ENCODE measurements at places on chromosomes 5 and 9. TPM values are rescaled to one million over a fixed set of nuclear protein-coding genes. Genes with fewer than 3 reads are reported as not detected.

DNA sequence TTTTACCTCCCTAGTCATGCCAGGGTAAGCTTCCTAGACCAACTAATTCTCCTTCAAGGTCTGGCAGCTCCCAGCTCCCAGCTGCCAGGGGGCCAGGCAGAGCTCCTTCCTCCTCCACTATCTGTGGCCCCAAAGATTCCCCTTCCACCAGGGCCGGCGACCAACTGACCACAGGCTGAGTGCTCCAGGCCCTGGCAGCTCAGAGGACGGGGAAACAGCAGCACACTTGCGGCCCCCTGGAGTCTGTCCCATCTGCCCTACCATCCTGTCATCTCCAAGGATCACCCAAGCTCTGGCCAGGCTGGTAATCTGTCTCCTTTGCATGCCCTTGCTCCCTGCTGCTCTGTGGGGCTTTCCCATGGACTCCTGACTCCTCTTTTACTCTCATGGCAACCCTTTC is 31.2 kb upstream of the BASP1 start:
- H3K27ac ChIP-seq: no peak overlapping the region
- no peak for DNase-seq
- H3K36me3 ChIP-seq: no peaks in the 10 kb centered on the region
- H3K27me3 ChIP-seq: no peaks in the 10 kb centered on the region

DNA sequence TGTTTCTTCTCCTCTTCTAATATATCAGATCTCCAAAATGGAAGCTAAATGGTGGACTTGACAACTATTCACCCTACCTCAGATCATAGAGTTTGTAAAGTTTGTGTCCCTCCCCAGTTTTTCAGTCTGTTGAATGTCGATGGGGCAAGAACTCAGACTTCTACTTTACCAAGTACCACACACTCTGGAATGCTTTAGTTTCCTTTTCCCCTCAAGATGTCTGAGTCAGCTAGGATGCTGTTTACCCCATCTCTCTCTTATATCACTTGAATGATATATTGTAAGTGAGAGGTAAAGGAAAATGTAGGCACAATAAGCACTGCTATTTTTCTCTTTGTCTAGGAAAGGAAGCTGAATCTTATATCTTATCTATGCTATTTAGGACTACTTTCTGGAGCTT is 25.9 kb upstream of the TAL2 start:
- no peaks in the 10 kb centered on the region for H3K27me3 ChIP-seq
- no peak for DNase-seq
- no peaks in the 10 kb centered on the region for H3K4me1 ChIP-seq
- H3K4me3 ChIP-seq: no peak overlapping the region

- no peak overlapping the region for H3K27ac ChIP-seq
- H3K4me1 ChIP-seq: peaks cover 4% of the 10 kb centered on the region
- H3K36me3 ChIP-seq: no peaks in the 10 kb centered on the region
- peak; percentile 14 for DNase-seq
Measured at GRCh38 chr5:180198208-180198607, 10.8 kb downstream of the RASGEF1C start.

DNA sequence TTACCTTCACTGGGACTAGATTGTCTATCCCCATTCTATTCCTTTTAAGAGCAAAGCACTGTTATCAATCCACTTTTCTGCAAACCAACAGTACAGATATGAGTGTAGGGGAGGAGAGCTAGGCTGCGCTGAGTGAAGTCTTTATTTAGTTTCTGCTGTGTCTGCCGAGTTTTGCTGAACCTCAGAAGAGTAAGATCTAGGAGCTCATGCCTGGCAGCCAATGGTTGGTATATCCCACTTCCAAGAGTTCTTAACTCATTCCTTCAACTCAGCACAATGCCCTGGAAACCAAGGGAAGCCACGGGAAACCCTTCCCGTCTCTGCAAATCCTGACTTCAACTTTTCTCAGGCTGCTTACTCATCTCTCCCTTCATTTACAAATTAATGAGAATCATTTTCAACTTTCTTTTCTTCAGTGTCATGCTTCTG is 58.0 kb upstream of the JAK2 start:
- no peak overlapping the region for H3K27ac ChIP-seq
- H3K4me3 ChIP-seq: no peak overlapping the region
- H3K4me1 ChIP-seq: peaks cover 6% of the 10 kb centered on the region
- H3K27me3 ChIP-seq: no peaks in the 10 kb centered on the region

- no peaks in the 10 kb centered on the region for H3K36me3 ChIP-seq
- peaks cover 9% of the 10 kb centered on the region for H3K4me1 ChIP-seq
- H3K27ac ChIP-seq: no peak overlapping the region
- H3K4me3 ChIP-seq: no peak overlapping the region
- H3K27me3 ChIP-seq: no peaks in the 10 kb centered on the region
Measured at GRCh38 chr9:22114956-22115355, 105.9 kb upstream of the CDKN2B start.

DNA sequence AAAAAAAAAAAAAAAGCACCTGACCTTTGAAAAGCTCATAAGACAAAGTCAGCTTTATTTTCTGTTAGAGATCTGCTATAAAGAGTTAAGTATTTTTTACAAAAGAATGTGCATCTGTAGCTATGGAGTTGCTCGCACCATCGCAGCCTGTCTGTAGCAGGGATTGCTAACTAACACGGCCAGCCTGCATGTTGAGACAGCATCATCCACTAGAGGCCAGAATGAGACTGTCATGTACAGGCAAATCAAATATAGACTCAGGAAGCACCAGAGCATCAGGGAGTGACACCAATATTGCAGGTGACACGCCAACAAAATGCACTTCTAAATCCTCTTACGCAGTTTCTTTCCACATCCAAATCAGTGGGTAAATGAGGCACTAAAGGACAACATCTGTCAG is 136.3 kb upstream of the RASEF start:
- no peaks in the 10 kb centered on the region for H3K4me1 ChIP-seq
- no peak overlapping the region for H3K4me3 ChIP-seq
- DNase-seq: no peak
- H3K27me3 ChIP-seq: no peaks in the 10 kb centered on the region
- no peaks in the 10 kb centered on the region for H3K36me3 ChIP-seq

DNA sequence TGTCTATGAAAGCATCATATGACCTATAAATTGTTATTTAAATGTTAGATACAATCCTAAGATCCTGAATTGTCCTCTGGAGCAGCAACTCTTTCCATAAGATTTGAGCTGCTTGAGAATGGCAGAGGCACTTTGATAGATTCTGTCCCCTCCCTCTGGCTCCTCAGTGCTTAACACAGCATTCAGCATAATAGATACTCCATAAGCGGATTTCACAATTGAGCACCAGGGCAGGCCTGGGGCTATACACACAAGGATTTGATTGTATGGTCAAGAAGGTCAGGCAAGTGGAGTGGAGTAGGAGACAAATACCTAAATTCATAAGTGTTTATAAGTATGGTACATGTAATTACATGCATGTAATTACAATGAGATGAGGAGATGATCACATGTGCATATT is 96.3 kb downstream of the FOXD1 start:
- no peaks in the 10 kb centered on the region for H3K36me3 ChIP-seq
- no peak overlapping the region for H3K4me3 ChIP-seq
- no peaks in the 10 kb centered on the region for H3K4me1 ChIP-seq
- H3K27ac ChIP-seq: no peak overlapping the region

GRCh38 chr5:8585230-8586018 is 716.5 kb downstream of the MTRR start:
- no peaks in the 10 kb centered on the region for H3K4me1 ChIP-seq
- H3K36me3 ChIP-seq: no peaks in the 10 kb centered on the region
- no peak overlapping the region for H3K27ac ChIP-seq
- no peaks in the 10 kb centered on the region for H3K27me3 ChIP-seq

DNA sequence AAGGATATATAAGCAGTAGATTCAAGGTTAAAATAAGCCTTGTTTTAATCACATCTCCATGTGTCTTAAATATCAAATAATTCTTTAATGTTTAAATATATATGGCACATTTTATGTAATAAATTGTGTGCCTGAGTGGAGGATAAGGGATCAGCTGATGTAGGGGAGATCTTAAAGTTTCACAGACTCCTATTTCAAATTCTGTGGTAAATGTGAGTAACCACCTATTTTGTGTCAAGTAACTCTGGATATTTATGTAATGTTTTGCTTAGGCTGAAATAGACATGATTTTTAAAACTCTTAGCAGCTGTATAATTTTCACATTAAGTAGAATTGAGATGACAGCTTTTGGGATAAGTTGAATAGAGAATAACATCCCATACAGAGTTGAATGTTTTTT is 41.3 kb upstream of the ITGA2 start:
- H3K27ac ChIP-seq: peak overlapping the region; percentile 39
- DNase-seq: no peak
- H3K27me3 ChIP-seq: no peaks in the 10 kb centered on the region
- H3K36me3 ChIP-seq: peaks cover 12% of the 10 kb centered on the region
- peaks cover 53% of the 10 kb centered on the region for H3K4me1 ChIP-seq
- no peak overlapping the region for H3K4me3 ChIP-seq

GRCh38 chr5:99025298-99026045 is 96.7 kb upstream of the CHD1 start:
- no peaks in the 10 kb centered on the region for H3K36me3 ChIP-seq
- no peaks in the 10 kb centered on the region for H3K27me3 ChIP-seq
- H3K4me1 ChIP-seq: peaks cover 40% of the 10 kb centered on the region
- peak overlapping the region; percentile 79 for H3K27ac ChIP-seq

DNA sequence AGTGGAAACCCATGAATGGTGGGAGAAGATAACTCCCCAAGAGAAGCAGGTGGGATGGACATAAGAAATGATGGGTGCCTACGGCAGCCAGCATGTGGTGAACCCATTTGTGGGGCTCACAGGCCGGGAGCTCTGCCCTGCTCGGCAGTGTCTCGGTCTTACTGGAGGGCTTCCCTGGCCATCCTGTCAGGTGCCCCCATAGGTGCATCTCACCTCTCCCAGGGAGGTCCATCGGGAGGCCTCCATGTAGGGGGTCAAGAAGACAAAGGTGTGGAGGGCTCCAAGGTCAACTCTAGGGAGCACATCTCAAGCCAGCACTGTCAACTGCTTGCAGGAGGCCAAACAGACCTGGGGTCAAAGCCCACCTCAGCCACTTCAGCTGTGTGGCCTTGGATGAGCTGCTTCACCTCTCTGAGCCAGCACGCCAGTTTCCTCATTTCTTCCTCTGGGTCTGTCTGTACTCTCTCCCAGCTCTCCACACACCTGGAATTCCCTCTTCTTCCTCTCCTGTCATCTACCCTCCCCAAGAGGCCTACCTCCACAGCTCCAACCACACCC is 10.5 kb upstream of the ADGRD2 start:
- no peak overlapping the region for H3K27ac ChIP-seq
- no peaks in the 10 kb centered on the region for H3K36me3 ChIP-seq
- no peaks in the 10 kb centered on the region for H3K27me3 ChIP-seq
- H3K4me3 ChIP-seq: no peak overlapping the region
- H3K4me1 ChIP-seq: no peaks in the 10 kb centered on the region

The PCDHGA10 gene
- polyA plus RNA-seq: 0.17 TPM

DNA sequence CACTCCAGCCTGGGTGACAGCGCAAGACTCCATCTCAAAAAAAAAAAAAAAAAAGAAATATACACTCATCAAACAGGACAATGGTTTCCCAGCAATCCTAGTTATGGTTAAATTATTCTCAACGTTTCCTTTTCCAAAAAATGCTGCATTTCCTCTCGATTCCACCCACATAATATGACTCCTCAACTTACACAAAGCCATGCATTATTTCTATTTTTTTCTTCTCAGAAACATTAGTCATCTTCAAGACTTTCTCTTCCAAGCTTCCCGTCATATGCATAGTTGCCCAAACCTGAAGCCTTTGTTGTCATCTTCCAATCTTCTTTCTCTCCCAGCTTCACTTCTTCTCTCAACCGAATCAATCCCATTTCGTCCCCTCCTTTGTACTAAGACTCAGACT is 61.4 kb upstream of the RANBP6 start:
- H3K27me3 ChIP-seq: no peaks in the 10 kb centered on the region
- H3K27ac ChIP-seq: no peak overlapping the region
- no peak overlapping the region for H3K4me3 ChIP-seq
- no peaks in the 10 kb centered on the region for H3K36me3 ChIP-seq
- no peaks in the 10 kb centered on the region for H3K4me1 ChIP-seq
- no peak for DNase-seq

DNA sequence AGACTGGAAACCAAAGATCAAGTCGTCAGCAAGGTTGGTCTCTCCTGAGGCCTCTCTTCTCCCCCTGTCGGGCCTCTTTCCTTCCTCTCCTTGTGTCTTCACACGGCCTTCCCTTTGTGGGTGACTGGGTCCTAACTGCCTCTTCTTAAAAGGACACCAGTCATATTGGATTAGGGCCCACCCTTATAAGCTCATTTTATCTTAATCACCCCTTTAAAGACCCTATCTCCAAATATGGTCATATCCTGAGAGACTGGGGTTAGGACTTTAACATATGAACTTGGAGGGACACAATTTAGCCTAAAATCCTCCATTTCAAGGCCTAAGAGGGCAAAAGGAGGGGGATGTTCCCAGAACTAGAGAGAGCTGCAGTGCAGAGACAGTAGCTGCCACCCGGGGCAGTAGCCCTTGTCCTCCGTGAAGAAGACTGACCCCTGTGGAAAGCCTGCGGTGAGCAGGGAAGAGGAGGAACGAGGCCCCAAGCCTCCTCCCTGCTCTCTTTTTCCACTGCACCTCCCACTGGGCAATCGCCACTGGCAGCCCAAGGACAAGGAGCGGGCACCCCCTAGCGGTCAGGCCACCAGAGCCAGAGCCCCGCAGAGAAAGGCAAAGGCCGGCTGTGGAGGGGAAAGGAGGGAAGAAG is 34.9 kb downstream of the CFAP90 start:
- H3K27ac ChIP-seq: no peak overlapping the region
- no peak overlapping the region for H3K4me3 ChIP-seq
- peak; percentile 90 for DNase-seq
- no peaks in the 10 kb centered on the region for H3K36me3 ChIP-seq

- no peaks in the 10 kb centered on the region for H3K27me3 ChIP-seq
- no peaks in the 10 kb centered on the region for H3K36me3 ChIP-seq
- H3K4me3 ChIP-seq: no peak overlapping the region
Measured at GRCh38 chr5:40223884-40224402, 455.8 kb upstream of the PTGER4 start.

DNA sequence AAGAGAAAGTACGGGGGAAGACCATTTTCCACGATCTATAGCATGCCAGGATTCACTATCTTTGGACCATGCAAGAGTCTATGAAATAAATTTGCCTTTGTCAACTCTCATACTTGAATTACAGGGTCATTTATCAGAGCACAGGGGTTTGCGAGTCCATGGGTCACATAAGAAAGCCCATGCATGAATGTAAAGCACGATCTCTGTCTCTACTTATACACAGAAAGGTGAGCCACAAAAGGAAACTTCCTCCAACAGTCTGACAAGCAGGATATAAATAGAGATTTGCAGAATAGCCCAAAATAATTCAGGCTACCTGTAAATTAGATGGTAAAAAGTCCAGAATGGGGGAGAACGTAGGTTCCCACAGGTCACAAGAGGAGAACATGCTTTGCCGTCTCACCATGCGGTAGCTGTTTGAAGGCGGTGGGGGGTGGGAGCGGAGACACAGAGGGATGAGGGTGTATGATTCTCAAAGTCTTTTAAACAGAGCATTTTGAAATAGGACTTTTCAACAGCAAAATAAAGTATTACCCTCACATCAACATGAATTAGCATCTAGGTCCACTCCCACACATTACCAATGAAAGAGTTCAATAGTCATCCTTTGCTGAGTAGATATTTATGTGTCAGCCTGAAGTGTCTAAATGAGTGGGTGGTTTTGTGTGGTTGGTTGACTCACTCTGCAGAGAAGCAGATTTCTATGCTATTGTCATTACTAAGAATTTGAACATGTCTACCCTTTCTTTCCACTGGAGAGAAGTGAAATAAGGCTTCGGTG is 279.7 kb downstream of the EBF1 start:
- H3K36me3 ChIP-seq: peaks cover 10% of the 10 kb centered on the region
- H3K27ac ChIP-seq: peak overlapping the region; percentile 78
- H3K4me1 ChIP-seq: peaks cover 51% of the 10 kb centered on the region

Data from spleen (tissue), 13 donors.